ENCODE measurements at places on chromosomes 7 and 10.

- no peak for DNase-seq
Measured at GRCh38 chr10:68165643-68166042, 56.4 kb downstream of the MYPN start.

DNA sequence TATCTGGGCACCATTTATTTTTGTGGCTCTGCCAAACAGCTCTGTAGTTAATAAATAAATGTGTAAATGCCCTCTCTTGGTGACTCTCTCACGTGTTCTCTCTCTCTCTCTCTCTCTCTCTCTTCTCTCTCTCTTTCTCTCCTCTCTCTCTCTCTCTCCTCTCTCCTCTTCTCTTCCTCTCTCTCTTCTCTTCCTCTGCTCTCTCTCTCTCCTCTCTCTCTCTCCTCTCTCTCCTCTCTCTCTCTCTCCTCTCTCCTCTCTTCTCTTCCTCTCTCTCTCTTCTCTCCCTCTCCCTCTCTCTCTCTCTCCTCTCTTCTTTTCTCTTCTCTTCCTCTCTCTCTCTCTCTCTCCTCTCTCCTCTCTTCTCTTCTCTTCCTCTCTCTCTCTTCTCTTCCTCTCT lies 145.8 kb upstream of the TMEM72 start:
- no peak for DNase-seq

GRCh38 chr10:33237736-33238624 lies 96.5 kb downstream of the NRP1 start:
- peak; percentile 98 for DNase-seq

- DNase-seq: no peak
Measured at GRCh38 chr7:36311539-36311938, 78.1 kb upstream of the ANLN start.

GRCh38 chr10:131203456-131204357 lies 107.8 kb downstream of the TCERG1L start:
- no peak for DNase-seq

GRCh38 chr10:103168438-103168837 lies 24.6 kb downstream of the NT5C2 start:
- peak; percentile 37 for DNase-seq

GRCh38 chr10:24034571-24034970 lies 174.4 kb upstream of the KIAA1217 start:
- DNase-seq: no peak

DNA sequence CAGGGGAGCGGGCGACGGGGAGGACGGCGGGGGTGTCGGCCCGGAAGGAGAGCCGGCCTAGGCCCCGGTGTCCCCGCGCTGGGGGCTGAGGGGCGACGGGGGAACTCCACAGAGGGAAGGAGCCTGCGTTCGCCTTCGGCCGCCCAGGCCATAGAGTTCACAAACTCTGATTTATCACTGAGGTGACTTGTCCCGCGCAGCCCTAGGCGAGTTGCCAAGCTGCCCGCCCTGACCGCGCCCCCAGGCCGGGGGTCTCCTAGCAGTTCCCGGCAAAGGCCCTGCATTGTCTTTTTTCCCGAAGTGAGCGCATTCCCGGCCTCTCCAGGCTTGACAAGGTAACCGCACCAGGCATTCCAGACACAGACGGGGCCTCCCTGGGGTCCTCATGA lies 2.9 kb upstream of the NKX6-2 start:
- no peak for DNase-seq

GRCh38 chr10:4337563-4337962 lies 488.4 kb upstream of the AKR1E2 start:
- no peak for DNase-seq

GRCh38 chr10:21160116-21160515 lies 263.0 kb upstream of the NEBL start:
- DNase-seq: no peak

GRCh38 chr7:23544913-23545354 lies 13.2 kb upstream of the TRA2A start:
- DNase-seq: peak; percentile 22

- DNase-seq: no peak
Measured at GRCh38 chr7:151439855-151440798, at the start of gene CRYGN. TSS of gene CRYGN (minus strand) at chr7:151440141. CDS start at chr7:151439917, 224 bp downstream.

DNA sequence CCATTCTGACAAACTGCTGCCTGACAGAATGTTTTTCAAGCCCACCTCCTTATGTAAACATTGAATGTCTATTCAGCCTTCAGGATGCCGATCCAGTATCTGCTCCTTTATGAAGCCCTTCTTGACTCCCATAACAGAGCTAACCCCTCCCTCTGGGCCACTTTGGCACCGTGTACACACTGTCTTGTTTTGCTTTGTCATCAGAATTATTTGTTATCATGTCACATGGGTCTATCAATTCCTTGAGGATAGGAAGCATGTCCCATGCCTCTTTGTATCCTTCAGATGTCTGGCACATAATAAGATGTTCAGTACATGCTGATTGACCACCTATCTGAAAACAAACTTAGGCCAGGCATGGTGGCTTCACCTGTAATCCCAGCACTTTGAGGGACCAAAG lies 92.3 kb downstream of the PRLHR start:
- no peak for DNase-seq

GRCh38 chr10:56068473-56069263 lies 292.4 kb downstream of the ZWINT start:
- DNase-seq: no peak

GRCh38 chr7:32221056-32221455 lies 150.8 kb upstream of the PDE1C start:
- DNase-seq: no peak

- no peak for DNase-seq
Measured at GRCh38 chr7:43851805-43852204, 17.5 kb downstream of the MRPS24 start.

DNA sequence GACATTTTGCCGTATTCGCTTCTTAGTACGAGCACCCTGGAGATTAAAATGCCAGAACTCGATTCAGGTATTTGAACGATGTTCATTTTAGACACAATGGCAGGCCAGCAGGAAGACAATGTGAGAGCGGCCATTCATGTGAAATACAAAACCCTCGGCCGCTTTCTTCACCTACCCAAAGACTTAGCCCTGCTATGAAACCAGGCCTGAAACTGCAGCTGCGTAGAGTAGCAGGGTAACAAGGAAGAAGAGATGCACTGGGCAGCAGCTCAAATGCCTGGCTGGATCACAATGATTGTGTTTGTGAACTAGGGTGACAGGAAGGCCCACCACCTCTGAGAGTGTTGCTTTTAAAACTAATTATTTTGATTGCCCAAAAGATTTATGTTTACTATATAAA lies 234.8 kb downstream of the TRIL start:
- DNase-seq: no peak

- DNase-seq: no peak
Measured at GRCh38 chr10:109202111-109202510, 721.2 kb downstream of the XPNPEP1 start.

GRCh38 chr10:1214882-1215540 lies 158.8 kb downstream of the WDR37 start:
- no peak for DNase-seq

GRCh38 chr7:68015122-68015977 lies 1018.7 kb downstream of the TYW1 start:
- DNase-seq: no peak

- DNase-seq: peak; percentile 77
Measured at GRCh38 chr7:55066524-55066923, 47.7 kb downstream of the EGFR start.

DNA sequence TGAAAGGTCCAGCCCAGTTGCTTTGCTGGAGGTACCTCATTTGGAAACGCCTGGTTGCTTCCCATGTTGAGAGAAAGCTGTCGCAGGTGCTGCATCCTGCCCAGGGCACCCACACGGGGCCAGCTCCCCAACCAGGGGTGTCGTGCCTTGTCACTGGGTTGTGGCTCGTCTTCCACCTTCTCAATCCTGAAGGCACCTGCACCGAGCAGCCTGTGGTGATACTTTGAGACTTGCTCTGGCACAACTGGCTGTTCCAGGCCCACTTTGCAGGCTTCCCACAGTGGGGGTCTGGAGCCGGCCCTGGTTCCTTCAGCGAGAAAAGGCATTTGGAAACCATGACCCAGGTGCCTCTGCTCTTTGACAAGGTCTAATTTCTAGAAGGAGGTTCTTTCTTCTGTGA lies 197.3 kb upstream of the PPP2R2D start:
- DNase-seq: no peak

- no peak for DNase-seq
Measured at GRCh38 chr7:98719396-98719795, 102.3 kb downstream of the NPTX2 start.

GRCh38 chr7:41701068-41701941 lies 1.6 kb downstream of the INHBA start:
- no peak for DNase-seq

- peak; percentile 43 for DNase-seq
Measured at GRCh38 chr7:43905956-43906330, 453 bp downstream of the URGCP start.

DNA sequence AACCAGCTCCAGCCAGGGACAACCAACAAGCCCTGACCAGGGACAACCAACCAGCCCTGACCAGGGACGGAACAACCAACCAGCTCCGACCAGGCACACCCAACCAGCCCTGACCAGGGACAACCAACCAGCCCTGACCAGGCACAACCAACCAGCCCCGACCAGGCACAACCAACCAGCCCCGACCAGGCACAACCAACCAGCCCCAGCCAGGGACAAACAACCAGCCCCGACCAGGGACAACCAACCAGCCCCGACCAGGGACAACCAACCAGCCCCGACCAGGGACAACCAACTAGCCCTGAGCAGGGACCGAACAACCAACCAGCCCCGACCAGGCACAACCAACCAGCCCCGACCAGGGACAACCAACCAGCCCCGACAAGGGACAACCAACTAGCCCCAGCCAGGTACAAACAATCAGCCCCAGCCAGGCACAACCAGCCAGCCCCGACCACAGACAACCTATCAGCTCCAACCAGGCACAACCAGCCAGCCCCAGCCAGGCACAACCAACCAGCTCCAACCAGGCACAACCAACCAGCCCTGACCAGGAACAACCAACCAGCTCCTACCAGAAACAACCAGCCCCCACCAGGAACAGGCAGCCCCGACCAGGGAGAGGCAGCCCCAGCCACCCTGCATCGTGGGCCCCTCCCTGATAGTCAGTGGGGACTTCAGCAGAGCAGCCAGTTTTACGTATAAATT lies 56.4 kb downstream of the PROSER2 start:
- DNase-seq: no peak

- no peak for DNase-seq
Measured at GRCh38 chr7:141567432-141567831, 16.2 kb downstream of the AGK start.

DNA sequence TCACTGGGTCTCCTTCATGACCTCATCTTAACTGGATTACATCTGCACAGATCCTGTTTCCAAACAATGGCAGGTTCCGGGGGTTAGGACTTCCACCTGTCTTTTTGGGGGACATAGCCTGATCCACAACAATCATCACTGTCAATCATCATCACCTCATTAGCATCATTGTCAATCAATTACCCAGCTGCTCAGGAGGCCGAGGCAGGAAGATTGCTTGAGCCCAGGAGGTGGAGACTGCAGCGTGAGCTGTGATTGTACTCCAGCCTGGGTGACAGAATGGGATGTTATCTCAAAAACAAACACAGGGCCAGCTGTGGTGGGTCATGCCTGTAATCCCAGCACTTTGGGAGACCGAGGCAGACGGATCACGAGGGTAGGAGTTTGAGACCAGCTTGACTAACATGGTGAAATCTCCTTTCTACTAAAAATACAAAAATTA lies 18.7 kb downstream of the AMZ1 start:
- DNase-seq: no peak

DNA sequence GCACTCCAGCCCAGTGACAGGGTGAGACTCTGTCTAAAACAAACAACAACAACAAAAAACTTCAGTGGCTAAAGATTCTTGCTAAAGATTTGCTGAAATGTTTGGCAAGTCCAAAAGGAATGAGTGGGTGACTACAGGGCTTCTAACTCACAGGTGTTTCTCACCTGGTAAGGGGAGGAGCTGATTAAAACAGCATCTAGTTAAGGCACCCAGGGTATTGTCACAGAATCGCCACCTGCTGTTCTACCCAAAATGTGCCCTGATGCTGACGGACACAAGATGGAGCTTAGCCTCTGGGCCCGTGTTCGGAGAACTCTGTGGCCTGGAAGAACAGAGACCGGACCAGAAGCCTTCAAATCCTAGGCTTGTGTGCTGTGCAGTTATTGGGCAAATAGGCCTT lies 336.0 kb upstream of the GALNT17 start:
- no peak for DNase-seq

DNA sequence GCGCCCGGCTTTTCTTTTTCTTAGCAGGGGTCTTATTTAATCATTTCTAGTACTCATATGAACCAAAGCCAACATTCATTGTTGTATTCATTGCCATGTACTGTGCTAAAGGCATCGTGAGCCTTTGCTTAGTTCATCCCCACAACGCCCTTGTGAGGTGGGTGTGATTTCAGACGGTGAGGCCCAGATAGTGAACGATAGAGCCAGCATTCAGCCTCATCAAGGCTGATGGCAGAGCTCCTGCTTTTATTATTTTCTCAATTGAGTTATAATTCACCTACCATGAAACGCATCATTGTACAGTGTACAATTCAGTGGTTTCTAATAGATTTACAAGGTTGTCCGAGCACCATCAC lies 50.1 kb downstream of the HK1 start:
- DNase-seq: no peak

- DNase-seq: no peak
Measured at GRCh38 chr7:93008833-93009232, 108.9 kb downstream of the SAMD9 start.

DNA sequence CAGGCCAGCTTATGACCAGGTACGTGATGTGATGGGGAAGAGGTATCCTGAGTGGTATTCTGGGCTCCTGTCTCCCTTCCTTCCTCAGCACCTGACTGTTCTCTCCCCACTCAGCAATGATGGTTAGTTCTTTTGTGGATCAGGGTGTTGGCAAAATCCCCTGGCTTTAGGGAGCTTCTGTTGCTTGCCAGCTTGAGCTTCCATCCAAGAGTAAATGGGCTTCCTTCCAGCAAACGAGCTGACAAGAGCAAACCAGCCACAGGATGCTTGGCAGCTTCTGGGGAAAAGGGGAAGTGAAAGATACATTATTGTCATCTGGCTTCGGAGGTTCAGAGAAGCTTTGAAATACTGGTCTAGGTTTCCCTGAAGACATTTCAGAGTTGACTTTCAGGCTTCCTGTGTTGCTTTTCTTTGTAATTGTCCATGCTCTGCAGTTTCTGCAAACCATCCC lies 5.2 kb downstream of the DUSP5 start:
- DNase-seq: peak; percentile 96

DNA sequence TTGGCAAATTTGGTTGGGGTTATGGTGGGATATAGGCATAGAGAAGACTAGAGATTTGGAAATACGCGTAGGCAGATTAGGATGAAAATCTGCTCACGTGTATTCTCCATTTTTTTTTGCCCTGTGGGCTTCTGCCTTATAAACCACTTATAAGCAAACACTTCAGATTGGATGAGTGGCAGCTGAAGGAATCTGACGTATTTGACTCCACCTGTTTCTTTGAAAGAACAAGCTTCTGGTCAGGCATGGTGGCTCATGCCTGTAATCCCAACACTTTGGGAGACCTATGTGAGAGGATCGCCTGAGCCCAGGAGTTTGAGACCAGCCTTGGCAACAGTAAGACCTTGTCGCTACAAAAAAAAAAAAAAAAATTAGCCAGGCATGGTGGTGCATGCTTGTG lies 5.1 kb downstream of the STK31 start:
- DNase-seq: no peak

- no peak for DNase-seq
Measured at GRCh38 chr7:3722396-3722922, 421.4 kb downstream of the SDK1 start.
